ENCODE measurements at places on chromosomes 11 and 22.

DNA sequence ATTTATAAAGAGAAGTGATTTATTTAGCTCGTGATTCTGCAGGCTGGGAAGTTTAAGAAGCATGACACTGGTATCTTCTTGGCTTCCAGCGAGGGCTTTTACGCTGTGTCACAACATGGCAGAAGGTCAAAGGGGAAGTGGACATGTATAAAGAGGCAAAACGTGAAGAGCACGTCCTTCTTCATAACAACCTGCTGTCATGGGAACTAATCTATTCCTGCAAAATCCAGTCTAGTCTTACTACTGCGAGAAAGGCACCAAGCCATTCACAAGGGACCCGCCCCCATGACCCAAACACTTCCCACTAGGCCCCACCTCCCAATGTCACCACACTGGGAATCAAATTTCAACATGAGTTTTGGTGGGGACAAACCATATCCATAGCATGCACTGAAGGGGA, 58.3 kb downstream of the AMOTL1 start:
- DNase-seq: no peak

- DNase-seq: no peak
Observed at GRCh38 chr11:120835601-120836228, 188.2 kb upstream of the TBCEL start.

DNA sequence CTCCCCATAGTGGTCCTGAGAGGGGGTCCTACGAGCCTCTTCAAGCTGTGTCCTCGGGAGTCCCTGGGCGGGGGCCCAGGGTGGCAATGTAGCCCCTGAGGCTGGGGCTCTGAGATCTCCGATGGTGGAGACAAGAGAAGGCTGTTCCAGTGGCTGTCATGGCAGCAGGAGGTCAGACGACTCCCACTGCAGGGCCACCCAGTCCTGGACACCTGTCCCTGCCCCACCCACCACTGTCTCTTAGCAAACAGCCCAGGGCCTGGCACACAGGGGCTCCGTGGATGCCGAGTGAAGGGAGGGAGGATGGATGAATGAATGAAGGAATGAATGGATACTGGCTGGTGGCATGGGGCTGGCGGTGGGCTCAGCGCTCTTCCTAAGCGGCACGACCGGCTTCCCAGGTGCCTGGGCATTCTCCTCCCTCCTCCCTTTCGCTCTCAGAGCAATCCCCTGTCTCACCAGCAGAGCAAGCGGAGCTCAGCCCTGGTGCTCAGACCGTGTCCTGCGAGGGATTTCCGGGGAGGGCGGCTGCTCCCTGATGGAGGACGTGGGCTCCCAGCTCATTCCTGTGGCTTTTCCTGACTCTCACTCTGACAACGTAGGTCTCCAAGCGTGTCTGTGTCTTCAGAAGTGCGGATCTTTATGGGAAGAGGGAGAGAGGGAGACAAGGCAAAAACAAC, 1272.6 kb downstream of the BRD1 start:
- DNase-seq: no peak

- no peak for DNase-seq
Observed at GRCh38 chr11:114257621-114258558, 38.3 kb upstream of the NNMT start.

DNA sequence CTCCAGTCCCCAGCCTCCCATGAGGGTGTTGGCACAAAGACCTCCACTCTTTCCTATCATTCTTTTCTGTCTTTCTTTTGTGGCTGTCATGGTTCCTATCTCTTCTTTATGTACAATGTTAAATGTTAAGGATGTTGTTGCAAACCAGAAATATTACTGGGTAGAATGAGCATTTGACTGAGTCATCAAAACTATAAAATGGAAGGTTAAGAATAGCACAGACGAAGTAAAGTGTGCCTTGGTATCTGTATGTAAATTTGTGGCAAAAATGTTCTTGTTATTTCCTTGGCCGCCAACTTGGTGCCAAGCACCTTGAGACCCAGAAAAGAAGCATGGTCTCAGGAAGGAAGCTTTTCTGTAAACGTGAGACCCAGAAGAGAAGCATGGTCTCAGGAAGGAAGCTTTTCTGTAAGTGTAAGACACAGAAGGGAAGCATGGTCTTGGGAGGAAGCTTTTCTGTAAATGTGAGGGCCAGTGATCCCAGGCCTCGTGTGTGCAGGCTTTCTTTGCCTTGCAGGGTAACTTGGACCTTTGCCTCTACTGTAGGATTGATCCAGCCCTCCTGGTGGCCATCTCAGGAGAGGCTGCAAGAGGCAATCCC, 6.7 kb upstream of the PKP3 start:
- no peak for DNase-seq

- DNase-seq: no peak
Observed at GRCh38 chr11:69382131-69383128, 88.5 kb downstream of the MYEOV start.

DNA sequence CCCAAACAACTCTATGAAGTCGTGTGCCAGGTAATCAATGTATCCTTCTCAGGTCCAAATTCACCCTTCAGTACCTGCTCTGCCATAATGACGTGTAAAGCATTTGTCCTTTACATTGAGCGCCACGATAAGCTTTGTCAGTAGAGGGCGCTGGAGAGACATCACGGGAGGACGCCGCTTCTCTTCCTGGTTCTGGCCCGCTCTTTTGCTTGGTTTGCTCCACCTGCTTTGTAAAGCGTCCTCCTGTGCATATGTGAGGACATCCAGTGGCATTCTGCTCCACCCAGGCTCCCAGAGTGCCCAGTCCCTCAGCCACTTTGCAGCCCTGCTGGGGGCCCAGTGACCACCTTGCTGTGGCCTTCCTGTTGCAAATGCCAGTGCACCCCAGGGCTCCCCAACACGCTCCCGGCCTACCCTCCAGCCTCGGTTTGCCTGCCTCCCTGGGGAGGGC, 61.1 kb downstream of the WT1 start:
- no peak for DNase-seq

- no peak for DNase-seq
Observed at GRCh38 chr11:58647141-58647699, 24.8 kb downstream of the CNTF start.

- DNase-seq: no peak
Observed at GRCh38 chr11:40202589-40203270, 1256.7 kb downstream of the LRRC4C start.

All from BJ (cell line).